ENCODE measurements at places on chromosomes 1 and 21. TPM values are rescaled to one million over a fixed set of nuclear protein-coding genes. Genes with fewer than 3 reads are reported as not detected.

Gene NHLH1
- polyA plus RNA-seq, result 0.18 TPM

Gene LHX8
- not detected for polyA plus RNA-seq

Gene FAM131C
- 0.17 TPM for polyA plus RNA-seq

Gene KMO
- polyA plus RNA-seq, result 0.76 TPM

- no peak for DNase-seq
Measured at GRCh38 chr1:3024019-3024418, 2.8 kb downstream of the ACTRT2 start.

GRCh38 chr21:27314131-27314530 lies 347.2 kb upstream of the ADAMTS5 start:
- no peak for DNase-seq

DNA sequence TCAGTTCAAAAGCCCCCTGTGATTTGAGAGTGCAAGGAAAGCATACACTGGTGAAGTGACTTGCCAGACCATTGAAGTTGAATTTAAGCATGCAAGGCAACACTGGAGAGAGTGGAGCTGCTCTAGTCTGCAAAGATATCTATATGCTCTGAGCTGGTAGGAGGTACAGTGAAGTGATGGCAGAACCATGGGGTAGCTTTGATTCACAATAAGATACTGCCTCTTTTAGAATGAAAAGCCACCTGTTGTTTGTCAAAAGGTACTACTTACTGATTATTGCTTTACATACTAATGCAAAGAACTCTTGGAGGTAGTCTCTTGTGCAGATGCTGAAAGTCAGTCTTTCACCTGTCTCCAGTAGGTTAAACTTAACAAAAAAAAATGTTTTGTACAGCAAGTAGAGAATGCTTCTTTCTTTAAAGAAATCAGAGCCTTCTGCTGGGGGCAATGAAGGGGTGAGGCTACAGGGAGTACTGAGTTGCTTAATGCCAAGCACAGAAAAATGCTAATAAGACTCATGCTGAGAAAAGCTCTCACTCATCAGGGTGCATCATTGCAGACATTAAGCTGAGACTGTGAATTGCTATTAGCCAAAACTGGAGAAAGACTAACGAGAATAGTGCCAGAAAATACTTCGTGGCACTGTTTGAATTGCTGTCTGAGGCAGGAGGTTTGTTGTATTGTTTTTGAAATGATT lies 1150.5 kb upstream of the TMPRSS15 start:
- no peak for DNase-seq

DNA sequence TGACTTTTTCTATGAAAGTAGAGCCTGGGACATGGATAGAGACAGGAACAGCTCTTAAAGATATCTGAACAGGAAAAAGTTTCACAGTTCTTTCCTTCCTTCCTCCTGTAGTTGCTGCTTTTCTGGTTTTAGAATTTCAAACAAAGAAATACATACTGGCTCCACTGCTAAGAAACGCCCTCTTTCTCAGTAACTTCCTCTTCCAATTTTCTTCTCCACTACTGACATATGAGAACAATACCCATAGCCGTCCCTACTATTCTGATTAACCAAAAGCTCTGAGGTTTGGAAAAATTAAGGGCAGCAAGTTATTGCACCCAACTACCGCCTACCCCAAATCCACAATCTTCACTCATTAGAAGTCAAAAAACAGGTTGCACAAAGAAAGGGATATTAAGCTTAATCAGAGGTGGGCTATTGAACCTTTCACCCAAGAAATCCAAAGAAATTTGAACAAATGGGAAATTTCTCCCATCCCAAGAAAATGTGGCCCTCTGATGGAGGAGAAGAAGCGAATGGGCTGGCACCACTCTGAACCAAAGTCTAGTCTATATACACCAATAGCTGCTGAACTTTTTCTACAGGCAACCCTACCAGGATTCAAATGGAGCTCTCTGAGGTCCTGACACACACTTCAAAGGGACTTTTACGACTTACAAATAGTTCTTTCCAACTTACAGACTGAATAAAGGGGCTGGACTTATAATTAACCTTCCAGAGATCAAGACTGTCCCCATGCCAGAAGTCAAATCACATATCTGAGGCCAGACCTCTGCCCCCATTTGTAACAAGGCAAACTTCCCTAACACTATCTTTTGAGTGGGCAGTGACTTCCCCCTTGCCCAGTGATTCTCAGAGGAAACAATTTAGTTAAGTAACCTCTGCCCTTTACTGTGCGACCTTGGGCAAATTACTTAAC lies 1.7 kb downstream of the WASF2 start:
- no peak for DNase-seq

DNA sequence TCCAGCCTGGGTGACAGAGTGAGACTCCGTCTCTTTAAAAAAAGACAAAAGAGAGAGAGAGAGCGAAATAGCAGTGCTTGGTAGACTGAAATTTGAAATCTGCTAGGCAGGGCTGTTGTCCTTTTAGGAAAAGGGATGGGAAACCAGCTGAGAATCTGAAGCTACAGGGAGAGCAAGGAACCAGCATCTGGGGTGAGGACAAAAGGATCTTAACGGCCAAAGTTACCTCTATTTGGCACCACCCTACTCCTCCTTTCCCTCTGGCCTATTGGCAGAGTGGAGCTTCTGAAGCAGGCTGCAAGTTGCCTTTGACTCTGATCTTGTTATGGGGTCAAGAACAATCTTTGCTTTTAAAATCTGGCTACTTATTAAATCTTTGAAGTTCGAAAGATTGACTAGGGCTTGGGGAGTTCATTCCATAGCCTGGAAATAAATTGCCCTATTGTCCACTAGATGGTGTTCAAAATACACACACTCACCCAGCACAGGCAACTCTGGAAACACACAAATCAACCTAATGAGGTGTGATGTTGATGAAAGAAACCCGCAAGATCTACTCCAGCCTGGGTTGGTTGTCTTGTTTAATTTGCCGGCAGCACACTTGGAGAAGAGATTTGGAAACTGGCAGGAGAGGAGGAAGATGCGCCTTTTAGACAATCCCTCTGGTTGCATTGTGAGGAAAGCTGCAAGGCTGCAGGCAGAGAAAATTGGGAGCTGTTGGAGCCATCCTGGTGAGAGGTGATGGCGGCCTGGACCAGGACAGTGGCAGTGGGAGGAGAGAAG lies 16.5 kb upstream of the PARP1 start:
- peak; percentile 60 for DNase-seq

DNA sequence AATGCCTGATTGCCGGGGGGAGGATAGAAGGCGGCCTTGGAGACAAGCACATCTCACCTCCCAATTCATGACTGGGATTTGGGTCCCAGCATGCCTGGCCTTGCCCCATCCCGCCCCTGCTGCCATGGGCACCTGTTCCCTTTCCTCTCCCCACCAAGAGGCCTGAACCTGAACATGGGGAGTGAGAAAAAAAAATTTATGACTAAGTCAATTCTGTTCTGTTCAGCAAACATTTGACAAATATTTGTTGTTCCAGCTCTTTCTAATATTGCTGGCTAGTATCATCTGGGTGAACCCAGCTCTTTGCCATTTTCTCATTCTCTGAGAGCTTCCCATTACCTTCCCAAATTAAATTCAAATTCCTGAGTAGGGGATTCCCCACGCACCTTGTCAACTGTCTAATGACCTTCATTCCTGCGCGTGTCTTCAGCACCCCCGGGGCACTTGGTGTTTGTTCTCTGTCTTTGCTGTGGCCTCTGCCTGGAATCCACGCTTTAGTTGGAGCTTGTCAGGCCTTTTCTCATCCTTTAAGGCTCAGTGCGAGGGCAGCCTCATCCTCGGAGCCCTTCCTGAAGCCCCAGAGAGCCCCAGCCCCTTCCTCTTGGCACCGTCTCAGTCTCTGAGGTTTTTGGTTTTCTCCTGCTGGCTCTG lies 42.8 kb downstream of the ARHGEF10L start:
- DNase-seq, result no peak

- DNase-seq, result no peak
Measured at GRCh38 chr1:37667023-37667671, 25.2 kb upstream of the CDCA8 start.

DNA sequence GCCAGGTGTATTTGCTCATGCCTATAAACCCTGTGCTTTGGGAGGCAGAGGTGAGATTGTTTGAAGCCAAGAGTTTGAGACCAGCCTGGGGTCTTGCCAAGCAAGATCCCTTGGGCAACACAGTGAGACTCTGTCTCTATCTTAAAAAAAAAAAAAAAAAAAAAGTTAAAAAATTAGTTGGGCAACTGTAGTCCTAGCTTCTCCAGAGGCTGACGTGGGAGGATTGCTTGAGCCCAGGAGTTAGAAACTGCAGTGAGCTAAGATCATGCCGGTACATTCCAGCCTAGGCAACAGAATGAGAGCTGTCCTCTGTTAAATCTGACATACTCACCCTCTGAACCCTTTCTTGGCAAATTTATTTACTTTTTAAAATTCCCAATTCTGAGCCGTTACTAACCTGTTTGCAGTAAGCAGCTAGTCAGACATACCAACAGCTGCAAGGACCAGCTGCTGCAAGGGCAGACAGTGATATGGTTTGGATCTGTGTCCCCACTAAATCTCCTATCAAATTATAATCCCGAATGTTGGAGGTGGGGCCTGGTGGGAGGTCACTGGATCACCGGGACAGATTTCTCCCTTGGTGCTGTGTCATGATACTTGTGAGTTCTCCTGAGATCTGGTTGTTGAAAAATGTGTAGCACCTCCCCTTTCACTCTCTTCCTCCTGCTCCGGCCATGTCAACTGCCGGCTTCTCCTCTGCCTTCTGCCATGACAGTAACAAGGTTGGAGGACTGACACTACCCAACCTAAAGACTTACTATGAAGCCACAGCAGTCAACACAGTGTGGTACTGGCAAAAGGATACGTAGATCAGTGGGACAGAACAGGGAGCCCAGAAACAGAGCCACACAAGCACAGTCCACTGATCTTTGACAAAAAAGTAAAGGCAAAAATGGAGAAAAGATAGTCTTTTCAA lies 10.6 kb downstream of the PARP1 start:
- DNase-seq, result no peak

DNA sequence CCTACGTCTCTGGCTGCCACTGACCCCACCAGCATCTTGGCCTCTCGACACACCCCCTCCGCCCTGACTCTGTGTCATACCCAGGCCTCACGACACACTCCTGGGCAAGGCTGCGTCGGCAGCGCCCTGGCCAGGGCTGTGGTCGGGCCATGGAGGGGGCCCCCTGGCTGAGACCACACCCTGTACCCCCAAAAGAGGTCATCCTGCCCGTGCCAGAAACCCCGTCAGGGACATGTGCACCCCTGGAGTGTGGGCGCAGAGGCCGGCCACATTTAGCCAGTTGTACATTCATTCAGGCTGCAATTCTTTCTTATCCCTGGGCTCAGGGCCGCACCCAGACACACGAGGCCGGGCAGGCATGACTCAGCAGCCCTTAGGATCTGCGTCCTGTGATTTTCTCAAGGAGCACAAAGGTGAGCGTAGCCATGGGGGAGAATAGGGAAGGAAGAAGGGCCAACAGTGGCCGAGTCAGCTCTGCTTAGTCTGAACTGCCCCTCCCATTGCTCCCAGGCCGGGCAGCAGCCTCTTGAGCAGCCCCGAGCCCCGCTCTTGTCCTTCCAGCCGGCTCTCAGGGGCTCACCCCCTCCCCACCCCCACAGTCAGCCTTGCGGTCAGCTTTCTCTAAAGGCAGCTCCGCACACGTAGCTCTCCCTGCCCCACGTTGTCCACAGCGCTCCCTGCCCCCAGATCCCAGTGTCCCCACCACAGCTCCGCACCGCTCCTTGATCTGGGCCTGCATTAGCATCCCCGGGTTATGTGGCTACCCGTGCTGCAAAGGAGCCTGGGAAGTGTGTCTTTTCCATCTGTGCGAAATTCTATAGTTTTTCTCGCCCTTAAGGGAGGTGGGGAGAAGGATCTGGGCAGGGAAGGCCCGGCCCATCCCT lies 7.9 kb downstream of the CSTB start:
- DNase-seq, result no peak

- peak; percentile 88 for DNase-seq
Measured at GRCh38 chr1:87331365-87332241, 2.9 kb downstream of the LMO4 start.

DNA sequence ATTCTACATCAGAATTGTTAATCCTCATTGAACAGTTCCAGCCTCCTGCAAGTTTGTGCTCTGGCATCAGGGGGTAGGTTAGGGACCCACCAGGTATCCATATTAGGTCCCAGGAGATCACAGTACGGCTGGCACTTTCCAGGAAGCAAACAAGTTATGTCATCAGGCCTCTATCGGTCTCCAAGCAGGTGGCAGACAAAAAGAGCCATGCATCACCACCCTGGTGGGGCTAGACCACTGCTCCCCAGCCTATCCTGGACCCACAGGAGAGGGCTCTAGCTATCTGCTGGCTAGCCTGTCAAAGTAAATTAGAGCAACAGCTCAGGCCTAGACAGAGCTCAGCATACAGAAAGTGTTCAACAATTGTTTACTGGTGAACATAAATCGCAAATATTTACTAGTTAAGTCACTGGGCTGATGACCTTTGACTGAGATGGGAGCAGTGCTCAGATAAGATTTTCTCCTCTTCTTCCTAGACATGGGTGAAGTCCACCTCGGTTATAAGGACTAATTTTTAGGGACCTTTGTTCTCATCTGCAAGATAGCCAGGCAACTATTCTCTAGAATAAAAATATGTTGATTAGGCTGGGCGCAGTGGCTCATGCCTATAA lies 6.4 kb downstream of the NUAK2 start:
- DNase-seq, result no peak

DNA sequence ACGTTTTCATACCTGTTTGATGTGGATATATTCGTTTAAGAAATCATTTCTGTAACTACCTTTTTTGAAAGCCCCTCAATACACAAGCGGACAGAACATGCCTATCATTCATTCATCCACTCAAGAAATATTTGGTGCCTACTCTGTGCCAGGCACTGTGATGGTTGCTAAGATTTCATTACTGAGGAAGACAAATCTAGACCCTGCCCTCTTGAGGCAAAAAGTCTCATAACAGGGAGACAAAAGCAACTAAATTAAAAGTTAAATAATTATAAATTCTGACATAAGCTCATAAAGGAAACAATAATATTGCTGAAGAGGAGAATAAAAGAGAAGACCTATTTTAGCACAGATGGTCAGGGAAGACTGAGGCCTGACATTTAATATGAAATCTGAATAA lies 203.5 kb upstream of the ZNHIT6 start:
- DNase-seq, result no peak

DNA sequence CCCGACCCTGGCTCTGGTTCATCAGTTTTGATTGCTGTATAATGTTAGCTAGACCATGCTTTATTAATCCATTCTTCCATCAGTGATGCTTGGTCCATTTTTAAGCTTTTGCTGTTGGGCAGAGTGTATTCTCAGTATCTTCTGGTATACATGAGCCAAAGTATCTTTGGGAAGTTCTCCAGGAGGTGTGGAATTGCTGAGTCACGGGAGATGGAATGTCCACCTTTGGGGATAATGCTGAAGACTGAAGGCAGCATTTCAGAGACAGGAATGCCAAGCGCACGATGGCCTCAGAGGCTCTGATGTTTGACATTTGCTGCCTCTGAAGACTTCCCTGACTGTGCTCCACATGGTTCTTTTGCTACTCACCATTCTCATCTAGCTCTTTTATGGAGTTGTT lies 266.3 kb upstream of the KAZN start:
- DNase-seq, result no peak

DNA sequence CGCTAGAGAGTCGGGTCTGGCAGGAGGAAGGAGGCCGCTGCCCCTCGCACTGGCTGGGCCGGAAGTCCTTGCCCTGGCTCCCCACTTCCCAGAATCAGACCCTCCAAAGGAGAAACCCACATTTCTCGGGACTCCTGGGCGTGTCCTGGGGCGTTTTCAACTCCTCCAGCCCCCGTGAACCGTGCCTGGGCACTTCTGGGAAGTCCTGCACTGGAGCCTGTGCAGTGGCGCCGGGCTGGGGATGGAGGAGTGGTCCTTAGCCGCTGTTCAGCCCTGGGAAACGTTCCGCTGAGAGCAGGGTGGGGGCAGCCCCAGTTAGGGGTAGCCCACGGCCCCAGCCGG lies 3.0 kb downstream of the IGSF21 start:
- no peak for DNase-seq

- no peak for DNase-seq
Measured at GRCh38 chr1:243708210-243708609, 141.8 kb downstream of the AKT3 start.
